8988T (cell line): ENCODE measurements at places on chromosomes 7 and 10.

DNA sequence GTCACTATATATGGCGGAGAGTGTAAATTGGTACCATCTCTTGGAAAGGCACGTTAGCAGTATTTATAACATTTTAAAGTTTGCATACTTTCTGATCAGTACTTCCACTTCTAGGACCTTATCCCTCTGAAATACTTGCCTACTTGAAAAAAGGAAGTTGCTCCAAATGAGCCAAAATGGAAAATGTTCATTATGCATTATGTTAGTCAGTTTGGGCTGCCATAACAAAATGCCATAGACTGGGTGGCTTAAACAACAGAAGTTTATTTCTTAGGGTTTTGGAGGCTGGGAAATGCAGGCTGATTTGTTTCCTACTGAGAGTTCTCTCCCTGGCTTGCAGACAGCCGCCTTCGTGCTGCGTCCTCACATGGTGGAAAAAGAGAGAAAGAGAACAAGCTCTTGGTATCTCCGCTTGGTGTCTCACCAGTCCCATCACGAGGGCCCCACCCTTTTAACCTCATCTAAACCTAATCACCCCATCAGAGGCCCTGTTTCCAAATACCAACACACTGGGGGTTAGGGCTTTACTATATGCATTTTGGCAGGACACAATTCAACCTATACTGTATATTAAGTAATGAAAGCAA is 6.9 kb downstream of the SNX10 start:
- DNase-seq: no peak

DNA sequence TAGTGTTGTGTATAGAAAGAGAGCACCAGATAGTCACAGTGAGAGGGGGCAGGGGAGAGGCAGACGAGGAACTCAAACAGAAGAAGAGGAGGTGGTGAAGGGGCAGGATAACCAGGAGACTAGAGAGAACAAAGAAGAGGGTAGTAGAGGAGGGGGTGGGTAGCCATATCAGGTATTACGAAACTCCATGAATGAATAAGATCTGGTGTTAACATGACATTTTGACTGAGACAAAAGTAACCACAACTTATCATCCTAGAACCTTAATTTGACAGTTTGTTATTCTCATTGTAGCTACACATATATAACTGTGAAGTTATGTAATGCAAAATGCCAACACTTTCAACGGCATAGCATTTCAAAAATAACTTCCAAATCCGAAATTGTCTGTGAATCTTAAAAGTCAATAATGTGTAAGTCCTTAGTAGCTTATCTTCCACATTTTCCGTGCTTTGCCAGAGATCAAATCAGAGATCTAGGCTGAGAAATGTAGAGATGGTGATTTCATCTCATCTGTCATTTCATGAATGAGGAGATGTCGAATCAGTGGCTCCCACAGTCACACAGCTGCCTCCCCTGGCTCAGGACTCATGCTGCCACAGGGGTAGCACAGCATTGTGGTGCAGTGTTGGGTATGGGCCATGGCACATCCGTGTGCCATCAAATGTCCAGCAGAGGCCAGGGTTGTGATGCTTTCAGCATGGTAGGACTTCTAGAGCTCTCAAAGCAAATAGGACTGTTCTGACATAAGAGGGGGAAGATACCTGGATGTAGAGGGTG is 202.1 kb downstream of the HECW1 start:
- no peak for DNase-seq

DNA sequence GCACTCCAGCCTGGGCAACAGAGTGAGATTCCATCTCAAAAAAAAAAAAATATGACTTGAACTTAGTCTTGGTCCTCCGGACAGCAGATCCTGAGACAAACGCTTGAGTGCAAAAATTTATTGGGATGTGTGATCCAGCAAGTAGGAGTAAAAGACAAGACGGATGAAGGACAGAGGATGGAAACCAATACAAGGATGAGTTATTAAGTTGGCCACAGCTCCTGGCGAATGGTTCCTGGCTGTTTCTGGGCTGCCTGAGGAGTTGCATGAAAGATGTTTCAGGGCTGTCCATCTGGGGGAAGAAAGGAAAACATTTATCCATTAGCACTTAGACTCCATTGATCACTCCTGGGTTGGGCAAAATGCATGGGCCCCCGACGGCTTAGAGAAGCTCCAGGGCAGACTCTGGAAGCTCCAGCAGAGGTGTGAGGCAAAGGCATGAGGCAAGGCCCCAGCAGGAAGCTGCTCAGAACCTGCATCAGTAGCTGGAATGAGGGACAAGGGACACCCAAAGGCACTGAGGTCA is 98.3 kb upstream of the ZNF438 start:
- DNase-seq: no peak

DNA sequence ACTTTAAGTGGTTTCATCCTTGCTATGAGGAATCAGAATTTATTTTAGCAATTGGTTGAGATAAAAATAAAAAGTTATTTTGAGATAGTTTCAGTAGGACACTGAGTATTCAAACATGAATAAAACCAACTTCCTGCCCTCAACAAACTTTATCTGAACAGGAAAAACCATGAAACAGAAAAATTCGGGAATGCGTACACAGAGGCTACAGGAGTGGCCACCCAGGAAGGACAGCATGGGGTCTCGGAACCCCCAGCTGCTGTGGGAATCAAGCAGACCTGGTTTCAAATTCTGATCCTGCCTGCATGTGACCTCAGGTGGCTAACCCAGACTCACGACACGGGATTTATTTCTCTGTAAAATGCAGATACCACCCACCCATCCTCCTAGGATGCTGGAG is 49.0 kb upstream of the GRID1 start:
- DNase-seq: no peak

GRCh38 chr10:60967854-60968484 is 24.0 kb upstream of the RHOBTB1 start:
- no peak for DNase-seq

GRCh38 chr7:24384362-24385030 is 100.5 kb downstream of the NPY start:
- no peak for DNase-seq

DNA sequence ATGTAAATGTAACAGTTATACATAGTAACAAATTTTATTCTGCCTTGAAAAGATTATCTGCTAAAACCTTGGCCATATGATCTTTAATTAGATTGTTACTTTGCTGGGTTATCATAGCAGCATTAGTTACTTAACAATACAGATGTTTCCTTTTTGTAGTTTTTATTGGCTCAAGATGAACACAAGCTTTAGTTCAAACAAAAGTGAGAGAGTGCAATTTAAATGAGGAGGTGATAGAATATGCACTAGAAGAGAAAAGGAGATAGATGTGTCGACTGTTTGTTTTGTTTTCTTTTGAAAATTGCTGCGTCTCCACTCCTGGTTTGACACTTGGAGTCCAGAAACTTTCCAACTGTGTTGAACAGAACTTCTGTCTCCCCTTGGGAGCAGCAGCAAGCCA is 91.4 kb upstream of the CAV2 start:
- DNase-seq: no peak

DNA sequence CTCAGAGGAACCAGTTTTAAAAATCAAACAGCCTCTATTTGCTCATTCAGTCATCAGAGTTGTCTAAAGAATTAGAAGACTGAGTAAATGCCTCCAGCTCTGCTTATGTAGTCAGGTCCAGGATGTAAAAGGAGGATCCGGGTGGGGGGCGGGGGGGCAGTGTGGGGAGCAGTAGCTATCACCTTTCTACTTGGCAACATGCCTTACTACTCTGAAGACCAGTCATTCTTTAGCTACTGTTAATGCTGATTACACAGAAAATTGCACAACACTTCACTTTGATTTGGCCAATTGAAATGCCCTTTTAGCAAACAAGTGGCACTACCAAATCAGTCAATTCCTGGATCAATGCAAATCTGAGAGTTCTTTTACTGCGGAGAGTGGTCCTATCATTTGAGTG is 164.2 kb downstream of the NXPH1 start:
- DNase-seq: no peak

GRCh38 chr7:36487756-36488336 is 98.2 kb downstream of the ANLN start:
- no peak for DNase-seq

GRCh38 chr10:15348579-15348978 is 22.5 kb downstream of the FAM171A1 start:
- no peak for DNase-seq

GRCh38 chr10:47071891-47072290 is 160.7 kb downstream of the PTPN20 start:
- no peak for DNase-seq

- no peak for DNase-seq
Measured at GRCh38 chr7:124462249-124462648, 303.3 kb downstream of the GPR37 start.

- no peak for DNase-seq
Measured at GRCh38 chr10:29634764-29635625, at the start of gene SVIL. TSS of gene SVIL (minus strand) at chr10:29634971. CDS start at chr10:29555058, 79,913 bp downstream.
